Right kidney (tissue), 9 donors: ENCODE measurements at places on chromosomes 3 and 15.

DNA sequence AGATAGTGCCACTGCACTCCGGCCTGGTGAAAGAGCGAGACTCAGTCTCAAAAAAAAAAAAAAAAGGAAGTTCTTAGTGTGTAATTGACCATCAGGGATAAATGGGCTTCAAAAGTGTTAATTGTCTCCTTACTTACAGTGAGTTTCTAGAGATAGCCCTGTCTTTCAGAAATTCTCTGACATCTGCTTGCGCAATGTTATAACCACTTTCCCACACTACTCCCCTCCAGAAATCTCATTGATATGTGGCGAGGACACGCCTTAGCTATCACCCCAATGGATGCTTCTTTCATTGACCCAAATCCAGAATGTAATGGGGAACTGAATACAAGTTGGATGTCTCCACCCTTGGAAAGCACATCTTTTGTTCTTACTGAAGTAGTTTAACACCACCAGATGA is 70.9 kb downstream of the GMPS start:
- no peak for DNase-seq

DNA sequence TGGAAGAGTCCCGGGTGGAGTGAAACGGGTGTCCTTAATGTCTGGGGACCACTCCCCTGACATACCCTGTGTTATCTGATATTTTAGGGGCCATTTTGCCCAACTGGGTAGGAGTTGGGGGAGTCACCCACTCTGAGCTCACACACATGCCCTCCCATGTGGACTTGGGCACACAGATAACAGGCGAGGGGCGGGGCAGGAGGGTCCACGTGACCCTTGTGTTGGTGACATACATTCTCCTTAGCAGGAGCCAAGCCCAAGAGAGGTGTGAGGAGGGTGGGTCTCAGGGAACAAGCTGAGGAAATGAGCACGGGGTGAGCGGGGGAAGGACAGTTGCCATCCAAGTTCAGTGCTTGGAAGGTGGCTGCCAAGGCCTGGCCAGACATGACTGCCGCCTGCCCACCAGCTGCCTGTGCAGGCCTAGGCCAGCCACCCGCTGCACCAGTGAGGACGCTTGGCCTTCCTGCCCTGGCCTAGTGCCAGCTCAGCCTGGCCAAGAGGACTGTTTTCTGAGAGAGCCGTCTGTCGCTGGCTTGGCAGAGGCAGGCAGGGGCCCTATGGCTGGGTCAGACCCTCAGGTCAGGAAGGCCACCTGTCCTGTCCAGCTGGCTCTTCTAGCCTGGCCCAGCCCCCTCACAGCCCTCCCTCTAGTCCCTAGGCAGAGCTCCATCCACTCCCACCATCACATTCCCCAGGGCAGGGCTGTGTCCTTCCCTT is 31.3 kb upstream of the TMEM115 start:
- no peak for DNase-seq

- DNase-seq, result no peak
These were observed 35.6 kb upstream of the CHRNB4 start for GRCh38 chr15:78676424-78677110.

- DNase-seq, result peak; percentile 36
These were observed 54.7 kb upstream of the GK5 start for GRCh38 chr3:142279965-142280590.

DNA sequence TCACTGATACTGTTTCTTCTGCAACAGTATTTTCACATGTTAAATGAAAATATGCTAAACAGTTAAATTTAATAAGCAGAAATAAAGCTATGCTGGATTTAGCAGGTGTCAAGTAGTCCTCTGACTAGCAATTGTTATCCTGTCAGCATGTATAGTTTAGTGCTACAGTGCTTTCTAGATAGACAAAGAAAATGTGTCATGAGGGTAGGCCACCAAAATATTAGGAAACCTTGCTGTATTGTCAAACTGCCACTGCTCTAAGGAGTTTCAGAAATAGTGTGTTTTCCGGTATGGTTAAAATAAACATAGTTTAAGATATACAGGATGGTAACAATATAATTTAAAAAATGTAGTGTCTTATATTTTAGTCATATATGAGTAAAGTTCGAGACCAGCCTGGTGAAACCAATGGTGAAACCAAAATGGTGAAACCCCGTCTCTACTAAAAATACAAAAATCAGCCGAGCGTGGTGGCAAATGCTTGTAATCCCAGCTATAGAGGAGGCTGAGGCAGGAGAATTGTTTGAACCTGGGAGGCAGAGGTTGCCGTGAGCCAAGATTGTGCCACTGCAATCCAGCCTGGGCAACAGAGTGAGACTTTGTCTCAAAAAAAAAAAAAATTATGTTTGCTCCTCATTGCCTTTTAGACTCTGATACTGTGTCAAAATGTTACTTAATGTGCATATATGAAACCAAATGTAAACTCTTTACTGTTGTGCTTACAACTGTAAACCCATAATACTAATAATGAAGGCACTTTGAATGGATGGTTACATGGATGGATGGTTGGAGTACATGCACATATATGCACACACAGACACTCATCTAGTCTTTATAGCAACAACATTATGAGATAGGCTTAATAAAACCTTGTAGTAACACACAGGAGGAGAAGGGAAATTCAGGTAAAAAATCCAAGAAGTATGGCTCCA is 204.8 kb downstream of the RSRC1 start:
- no peak for DNase-seq

GRCh38 chr15:58064082-58064979 is 1.2 kb downstream of the ALDH1A2 start:
- no peak for DNase-seq

GRCh38 chr3:40828741-40829415 is 304.1 kb downstream of the ZNF621 start:
- DNase-seq, result no peak

DNA sequence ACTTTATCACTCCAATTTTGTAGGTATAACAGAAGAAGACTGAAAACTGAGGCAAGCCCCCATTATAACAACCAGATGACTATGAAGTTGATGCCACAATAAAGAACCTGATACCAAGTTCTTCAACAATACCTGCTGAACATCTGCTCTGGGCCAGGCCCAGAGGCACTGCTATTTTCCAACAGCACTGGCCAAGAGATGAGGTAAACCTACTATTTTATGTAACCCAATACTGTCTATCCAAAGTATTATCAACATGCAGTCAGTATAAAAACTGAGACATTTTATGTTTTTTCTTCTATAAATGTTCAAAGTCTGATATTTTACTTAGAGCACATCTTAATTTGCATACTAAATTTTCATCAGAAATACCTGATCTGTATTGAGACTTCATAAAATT is 6.1 kb downstream of the SPG11 start:
- no peak for DNase-seq
